Fibroblast of skin of left biceps (primary cell): ENCODE measurements at places on chromosomes 13 and 19.

GRCh38 chr19:42253245-42254088 lies 1.5 kb downstream of the ERF start:
- DNase-seq, result no peak

- DNase-seq, result no peak
Observed at GRCh38 chr19:4368128-4368820, 24.9 kb downstream of the MPND start.

DNA sequence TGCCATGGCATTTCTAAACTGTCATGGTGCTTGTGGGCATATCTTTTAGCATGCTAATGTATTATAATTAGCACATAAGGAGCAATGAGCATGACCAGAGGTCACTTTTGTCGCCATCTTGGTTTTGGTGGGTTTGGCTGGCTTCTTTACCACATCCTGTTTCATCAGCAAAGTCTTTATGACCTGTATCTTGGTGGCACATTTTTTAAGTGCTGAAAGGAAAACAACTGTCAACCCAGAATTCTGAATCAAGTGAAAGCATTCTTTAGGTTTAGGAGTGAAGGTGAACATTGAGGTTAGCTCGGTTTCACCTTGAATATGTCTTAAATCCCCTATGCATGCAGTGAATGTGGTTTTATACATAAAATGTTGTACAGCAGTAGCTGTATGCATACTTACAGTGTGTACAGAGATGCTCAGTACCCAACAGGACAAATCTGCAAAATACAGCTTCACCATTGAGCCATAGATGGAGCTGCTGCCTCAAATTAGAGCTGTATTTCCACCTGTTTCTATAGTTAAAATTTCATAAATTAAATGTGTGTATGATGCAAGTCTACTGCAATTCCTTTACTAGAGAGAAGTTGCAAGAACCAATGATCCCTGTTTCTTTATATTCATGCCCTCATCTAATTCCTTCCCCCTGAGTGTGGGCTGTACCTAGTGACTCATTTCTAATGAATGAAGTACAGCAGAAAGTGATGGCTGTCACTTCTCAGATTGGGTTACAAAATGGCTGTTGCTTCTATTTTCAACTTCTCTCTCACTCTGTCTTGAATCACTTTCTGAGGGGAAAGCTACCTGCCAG lies 25.2 kb upstream of the IGSF23 start:
- peak; percentile 94 for DNase-seq

- no peak for DNase-seq
Observed at GRCh38 chr13:111398196-111398595, 77.8 kb downstream of the TEX29 start.

GRCh38 chr13:37257051-37257450 lies 151.6 kb upstream of the CSNK1A1L start:
- DNase-seq, result no peak

DNA sequence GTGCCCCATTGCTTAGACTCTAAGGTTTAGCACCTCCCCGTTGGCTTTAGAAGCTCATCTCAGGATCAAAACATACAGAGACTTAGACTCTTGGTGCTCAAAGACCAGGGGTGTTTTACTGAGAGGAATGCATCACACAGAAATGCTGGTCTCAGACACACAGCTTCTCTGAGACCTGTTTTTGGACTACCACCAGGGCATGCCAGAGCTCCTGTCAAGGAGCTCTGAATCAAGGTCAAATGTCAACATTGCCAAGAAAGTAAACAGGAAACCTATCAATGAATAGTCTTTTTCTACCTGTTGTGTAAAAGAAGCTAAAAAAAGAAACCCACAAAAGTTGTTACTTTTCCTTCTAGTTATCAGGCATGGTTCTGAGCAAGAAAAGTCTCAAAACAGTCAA lies 149.2 kb downstream of the COL4A1 start:
- no peak for DNase-seq

- no peak for DNase-seq
Observed at GRCh38 chr19:19531951-19532805, 3.5 kb downstream of the YJEFN3 start.

DNA sequence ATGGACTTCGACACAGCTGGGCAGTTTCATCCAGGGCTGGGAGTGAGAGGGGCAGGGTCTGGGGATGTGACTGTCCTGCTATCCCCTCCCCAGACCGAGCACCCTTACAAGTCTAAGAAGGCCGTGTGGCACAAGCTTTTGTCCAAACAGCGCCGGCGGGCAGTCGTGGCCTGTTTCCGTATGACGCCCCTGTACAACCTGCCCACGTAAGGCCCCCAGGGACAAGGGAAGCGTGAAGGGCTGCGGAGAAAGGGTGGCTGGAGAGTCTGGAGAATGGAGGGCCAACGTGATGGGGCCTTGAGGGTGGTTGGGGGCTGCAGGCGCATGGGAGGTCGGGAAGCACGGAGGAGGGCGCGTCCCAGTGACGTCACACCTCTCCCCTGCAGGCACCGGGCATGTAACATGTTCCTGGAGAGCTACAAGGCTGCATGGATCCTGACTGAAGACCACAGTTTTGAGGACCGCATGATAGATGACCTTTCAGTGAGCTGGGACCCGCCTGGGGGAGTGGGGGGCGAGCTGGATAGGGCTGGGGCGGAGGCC lies 89.5 kb downstream of the MAP4K1 start:
- DNase-seq, result no peak

GRCh38 chr19:11421371-11422098 lies 2.4 kb upstream of the RGL3 start:
- no peak for DNase-seq

DNA sequence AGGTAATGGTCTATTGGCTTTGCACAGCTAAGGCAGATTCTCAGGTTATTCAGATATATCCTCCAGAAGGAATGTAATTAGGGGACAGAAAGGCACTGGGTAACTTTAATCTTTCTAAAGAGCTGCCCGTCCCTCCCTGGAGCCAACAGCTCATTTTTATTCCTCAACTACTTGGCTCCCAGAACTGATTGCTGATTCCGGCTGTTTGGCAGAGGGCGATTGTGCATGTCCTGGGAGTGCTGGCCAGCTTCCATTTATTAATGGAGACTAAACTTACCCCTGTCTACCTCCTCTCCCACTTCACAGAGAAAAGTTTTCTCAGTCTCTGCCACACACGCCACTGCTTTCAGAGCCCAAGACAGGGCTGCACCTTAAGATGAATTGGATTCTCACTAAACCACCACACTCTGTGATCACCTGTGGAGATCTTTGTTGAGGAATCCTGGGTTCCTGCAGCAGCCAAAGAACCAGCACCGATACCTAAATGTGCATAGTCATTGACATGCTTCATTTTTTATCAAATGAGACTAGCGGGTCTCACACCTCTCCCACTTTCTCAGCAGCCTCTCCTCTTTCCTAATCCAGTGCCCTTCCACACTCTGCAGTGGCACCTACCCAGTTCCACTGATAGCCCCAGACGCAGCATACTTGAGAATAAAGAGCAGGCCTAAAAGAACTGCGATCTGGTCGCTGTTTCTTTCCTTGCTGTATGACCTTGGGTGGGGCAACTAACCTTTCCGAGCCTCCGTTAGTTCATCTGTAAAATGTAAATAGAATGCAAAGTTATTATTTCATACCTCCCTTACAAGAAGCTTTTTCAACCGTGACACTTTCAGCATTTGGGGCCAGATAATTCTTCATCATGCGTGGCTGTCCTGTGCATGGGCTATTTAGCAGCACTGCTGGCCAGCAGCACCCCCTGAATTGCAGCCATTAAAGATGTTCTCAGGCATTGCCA lies 648.7 kb downstream of the UQCRFS1 start:
- no peak for DNase-seq

DNA sequence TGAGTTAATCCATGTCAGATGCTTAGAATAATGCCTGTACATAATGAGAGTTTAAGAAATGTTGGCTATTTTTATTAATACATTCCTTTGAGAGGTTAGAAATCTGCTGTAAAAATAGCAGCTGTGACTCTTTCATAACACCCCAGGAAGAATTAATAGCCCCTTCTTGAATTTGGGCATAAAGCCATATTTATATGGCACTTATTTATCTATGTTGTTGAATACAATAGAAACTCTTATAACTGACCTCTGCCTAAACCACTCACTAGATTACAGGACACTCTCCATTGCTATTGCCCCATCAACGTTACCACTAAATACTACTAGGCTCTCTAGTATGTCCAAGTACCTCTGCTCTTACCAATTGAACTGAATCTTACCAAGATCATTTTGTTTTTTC lies 16.3 kb downstream of the NEK5 start:
- DNase-seq, result no peak

DNA sequence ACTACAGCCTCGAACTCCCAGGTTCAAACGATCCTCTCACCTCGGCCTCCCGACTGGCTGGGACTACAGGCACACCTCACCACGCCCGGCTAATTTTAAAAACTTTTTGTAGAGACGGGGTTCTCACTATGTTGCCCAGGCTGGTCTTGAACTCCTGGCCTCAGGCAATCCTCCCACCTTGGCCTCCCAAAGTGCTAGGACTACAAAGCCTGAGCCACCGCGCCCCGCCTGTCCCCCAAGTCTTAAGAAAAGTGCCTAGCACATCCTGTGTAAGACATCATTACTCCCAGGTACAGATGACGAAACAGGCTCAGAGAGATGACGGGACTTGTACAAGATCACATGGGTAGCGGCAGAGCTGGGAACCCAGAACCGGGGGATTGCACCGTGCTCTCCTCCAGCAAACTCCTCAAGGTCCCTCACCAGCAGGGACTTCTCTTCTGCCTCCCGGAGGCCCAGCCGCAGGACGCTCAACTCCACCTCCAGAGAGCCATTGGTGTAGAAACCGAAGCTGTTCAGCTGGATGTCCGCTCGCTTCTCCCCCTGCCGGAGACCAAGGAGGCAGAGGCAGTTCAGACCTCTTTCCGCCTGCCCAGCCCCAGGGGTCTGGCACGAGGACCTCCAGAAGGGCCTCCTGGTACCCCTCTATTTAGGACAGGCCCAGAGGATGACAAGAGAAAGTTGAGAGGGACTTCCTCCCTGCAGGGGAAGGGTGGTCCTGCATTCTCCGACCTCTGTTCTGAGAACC lies 1.0 kb downstream of the GPR108 start:
- peak; percentile 47 for DNase-seq

GRCh38 chr19:18629166-18630088 lies 7.4 kb upstream of the KLHL26 start:
- no peak for DNase-seq

- DNase-seq, result no peak
Observed at GRCh38 chr13:93505104-93505952, 278.7 kb downstream of the GPC6 start.

GRCh38 chr13:101988140-101988539 lies 413.7 kb downstream of the FGF14 start:
- no peak for DNase-seq

- DNase-seq, result peak; percentile 36
Observed at GRCh38 chr13:23656637-23657371, 86.6 kb downstream of the TNFRSF19 start.

GRCh38 chr19:34128558-34129250 lies 43.6 kb upstream of the LSM14A start:
- no peak for DNase-seq

DNA sequence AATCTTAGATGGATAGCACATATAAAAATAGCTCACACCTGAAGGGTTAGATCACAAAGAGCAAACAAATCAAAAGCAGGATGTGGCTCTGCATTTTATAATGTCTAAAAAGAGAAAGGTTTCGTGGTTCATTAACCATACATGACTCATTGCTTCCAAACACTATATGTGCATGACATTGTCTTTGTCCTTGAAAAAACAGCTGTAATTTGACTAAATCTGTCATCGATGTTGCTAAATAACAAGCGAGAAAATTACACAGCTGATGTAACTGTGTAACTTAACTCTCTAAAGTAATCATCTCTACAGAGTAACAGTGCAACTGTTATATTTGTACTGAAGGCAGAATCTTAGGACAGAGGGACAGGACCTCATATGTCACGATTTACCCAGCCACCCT lies 383.1 kb upstream of the GPC6 start:
- peak; percentile 48 for DNase-seq

- DNase-seq, result peak; percentile 9
Observed at GRCh38 chr19:6476155-6476895, 5.3 kb downstream of the DENND1C start.

- DNase-seq, result no peak
Observed at GRCh38 chr13:97849305-97849704, 104.2 kb upstream of the IPO5 start.

DNA sequence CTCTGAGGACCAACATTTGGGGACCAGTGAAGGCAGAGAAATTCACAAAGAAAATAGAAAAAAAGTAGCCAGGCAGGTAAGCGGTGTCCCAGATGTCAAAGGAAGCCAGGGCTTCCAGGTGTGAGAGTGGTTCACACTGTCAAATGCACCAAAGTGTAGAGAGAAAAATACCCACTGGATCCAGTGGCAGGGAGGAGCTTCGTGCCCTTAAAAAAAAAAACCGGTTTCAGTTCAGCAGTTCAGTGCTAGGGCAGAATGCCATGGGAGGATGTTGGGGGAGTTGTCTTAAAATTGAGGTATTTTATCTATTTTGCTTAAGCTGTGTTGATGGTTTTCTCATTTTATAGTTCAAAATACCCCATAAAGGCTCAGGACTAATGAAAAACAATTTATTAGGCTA lies 47.8 kb upstream of the C1QTNF9 start:
- no peak for DNase-seq

GRCh38 chr13:55728247-55728646 lies 1412.5 kb upstream of the PRR20A start:
- DNase-seq, result no peak

DNA sequence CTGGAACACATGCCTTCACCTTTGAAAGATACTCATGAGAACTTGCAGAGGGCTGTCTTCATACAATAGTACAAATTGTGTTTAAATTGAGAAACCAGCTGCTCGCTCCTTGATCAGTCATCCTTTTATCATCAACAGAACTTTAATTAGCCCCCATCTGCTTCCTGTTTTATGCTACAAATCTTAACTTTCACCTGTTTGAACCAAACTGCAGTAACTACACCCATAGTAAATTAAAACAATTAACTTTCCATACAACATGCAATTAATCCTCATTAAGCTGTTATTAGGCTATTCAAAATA lies 85.2 kb downstream of the FOXO1 start:
- DNase-seq, result no peak

- DNase-seq, result no peak
Observed at GRCh38 chr13:19181021-19181620, 503 bp downstream of the TUBA3C start.
